ENCODE measurements at places on chromosomes 1 and 21. TPM values are rescaled to one million over a fixed set of nuclear protein-coding genes. Genes with fewer than 3 reads are reported as not detected.

Gene YY1AP1
- 46.5 TPM for total RNA-seq

Gene CELSR2
- not detected for total RNA-seq

Gene PPFIA4
- total RNA-seq: not detected

Gene MECR
- 22.5 TPM for total RNA-seq

Gene SLC16A4
- 17.4 TPM for total RNA-seq

Gene LRRC38
- not detected for total RNA-seq

Gene TCHHL1
- total RNA-seq: not detected
